ENCODE measurements at places on chromosomes 4 and X. TPM values are rescaled to one million over a fixed set of nuclear protein-coding genes. Genes with fewer than 3 reads are reported as not detected.

WNK3 gene
- total RNA-seq = 6.2 TPM

ZXDB gene
- total RNA-seq = 4.8 TPM

RFC1 gene
- total RNA-seq = 32.7 TPM

AMTN gene
- not detected for total RNA-seq

WFS1 gene
- 39.0 TPM for total RNA-seq

DNA sequence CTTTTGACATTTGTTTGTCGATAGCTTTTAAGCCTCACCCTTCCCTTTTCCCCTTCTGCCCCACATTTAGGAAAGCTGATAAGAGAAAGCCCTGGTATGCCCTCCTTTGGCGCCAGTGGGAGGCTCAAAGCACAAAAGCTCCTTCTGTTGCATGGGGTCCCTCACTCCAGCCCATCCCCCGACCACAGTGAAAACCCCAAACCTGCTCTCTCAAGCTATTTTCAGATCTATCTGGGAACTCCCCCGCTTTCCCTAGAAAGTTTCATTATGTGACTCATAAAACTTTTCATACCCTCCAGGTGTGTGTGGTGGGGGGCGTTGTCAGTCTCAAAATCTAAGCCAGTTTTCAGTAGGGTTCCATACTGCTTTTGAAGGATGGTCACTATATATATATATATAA is 259.0 kb upstream of the PCDH7 start:
- no peak for DNase-seq
- no peak overlapping the region for H3K27ac ChIP-seq
- no peaks in the 10 kb centered on the region for H3K4me1 ChIP-seq
- no peak overlapping the region for H3K4me3 ChIP-seq
- H3K36me3 ChIP-seq = no peaks in the 10 kb centered on the region

DNA sequence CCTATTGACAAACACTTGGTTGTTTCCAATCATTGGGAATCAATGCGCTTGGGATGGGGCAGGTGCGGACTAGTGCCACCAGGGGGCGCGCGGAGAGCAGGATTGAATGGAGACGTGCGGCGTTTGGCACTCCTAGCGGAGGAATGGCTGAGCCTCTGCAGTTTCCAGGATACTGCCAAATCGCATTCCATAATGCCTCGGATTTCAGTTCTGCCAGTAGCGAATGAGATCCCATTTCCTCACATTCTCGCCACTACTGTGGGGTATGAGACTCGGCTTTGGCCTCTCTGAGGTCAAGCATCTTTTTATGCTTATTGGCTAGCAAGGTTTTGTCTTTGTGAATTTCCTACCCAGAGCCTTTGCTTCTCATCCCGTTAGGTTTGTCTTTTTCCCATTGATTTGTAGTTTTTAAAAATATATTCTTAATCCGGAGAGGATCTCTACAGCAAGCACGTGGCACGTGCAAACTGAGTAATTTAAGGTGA is 28.7 kb downstream of the CLDN34 start:
- no peak overlapping the region for H3K4me3 ChIP-seq
- H3K4me1 ChIP-seq = no peaks in the 10 kb centered on the region
- DNase-seq = peak; percentile 68
- no peak overlapping the region for H3K27ac ChIP-seq
- H3K27me3 ChIP-seq = no peaks in the 10 kb centered on the region

GRCh38 chr4:141562649-141563048 is 73.7 kb upstream of the IL15 start:
- DNase-seq = no peak
- no peak overlapping the region for H3K27ac ChIP-seq
- no peak overlapping the region for H3K4me3 ChIP-seq
- no peaks in the 10 kb centered on the region for H3K36me3 ChIP-seq
- no peaks in the 10 kb centered on the region for H3K4me1 ChIP-seq
- H3K27me3 ChIP-seq = no peaks in the 10 kb centered on the region

GRCh38 chrX:132173647-132174046 is 45.6 kb downstream of the RAP2C start:
- H3K4me1 ChIP-seq = no peaks in the 10 kb centered on the region
- H3K36me3 ChIP-seq = no peaks in the 10 kb centered on the region
- H3K27me3 ChIP-seq = no peaks in the 10 kb centered on the region
- no peak overlapping the region for H3K4me3 ChIP-seq
- H3K27ac ChIP-seq = no peak overlapping the region
- DNase-seq = no peak

- no peaks in the 10 kb centered on the region for H3K36me3 ChIP-seq
- H3K27ac ChIP-seq = peak overlapping the region; percentile 87
- peak overlapping the region; percentile 97 for H3K4me3 ChIP-seq
- DNase-seq = no peak
- peaks cover 20% of the 10 kb centered on the region for H3K4me1 ChIP-seq
- no peaks in the 10 kb centered on the region for H3K27me3 ChIP-seq
Observed at GRCh38 chr4:165326831-165327210, 648 bp upstream of the MSMO1 start.

DNA sequence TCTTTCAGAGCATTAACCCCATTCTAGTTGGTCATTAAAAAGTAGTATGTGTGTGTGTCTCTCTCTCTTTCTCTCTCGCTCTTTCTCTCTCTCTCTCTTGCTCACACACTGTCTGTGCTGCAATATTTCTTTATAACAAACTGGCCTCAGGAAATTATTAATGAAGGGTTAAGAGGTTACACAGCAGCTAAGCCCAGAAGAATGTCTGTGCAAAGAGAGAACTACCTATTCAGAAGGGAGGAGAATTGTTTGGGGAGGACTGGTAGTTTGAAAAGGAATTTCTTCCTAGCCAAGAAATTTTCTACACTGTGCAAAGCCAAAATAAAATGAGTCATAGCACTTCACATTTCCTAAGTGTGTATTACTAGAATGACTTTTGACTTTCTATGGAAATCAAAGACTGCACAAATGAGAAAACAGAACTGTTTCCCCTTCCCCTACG is 22.2 kb downstream of the PDGFC start:
- peak; percentile 95 for DNase-seq
- peaks cover 73% of the 10 kb centered on the region for H3K4me1 ChIP-seq
- peak overlapping the region; percentile 14 for H3K4me3 ChIP-seq
- H3K27ac ChIP-seq = peak overlapping the region; percentile 94

GRCh38 chr4:139301821-139302611 is at the start of gene NDUFC1:
Gene NDUFC1, minus strand, starts transcription at chr4:139302477. Its CDS starts 6,679 bp downstream, at chr4:139295798.
- H3K36me3 ChIP-seq = peaks cover 3% of the 10 kb centered on the region
- no peaks in the 10 kb centered on the region for H3K27me3 ChIP-seq
- H3K27ac ChIP-seq = peak within 1 kb of the TSS; percentile 85
- peak; percentile 18 for DNase-seq

Data from astrocyte (in vitro differentiated cells and primary cell).